ENCODE measurements at places on chromosomes 7 and 10. TPM values are rescaled to one million over a fixed set of nuclear protein-coding genes. Genes with fewer than 3 reads are reported as not detected.

CDHR1 gene
- total RNA-seq, result 2.8 TPM

PRTFDC1 gene
- total RNA-seq, result 2.1 TPM

NXPH1 gene
- not detected for total RNA-seq

CTAGE4 gene
- 0.14 TPM for total RNA-seq

ELN gene
- 0.14 TPM for total RNA-seq

PLPP4 gene
- total RNA-seq, result 0.34 TPM
